ENCODE measurements at places on chromosomes 4 and X.

DNA sequence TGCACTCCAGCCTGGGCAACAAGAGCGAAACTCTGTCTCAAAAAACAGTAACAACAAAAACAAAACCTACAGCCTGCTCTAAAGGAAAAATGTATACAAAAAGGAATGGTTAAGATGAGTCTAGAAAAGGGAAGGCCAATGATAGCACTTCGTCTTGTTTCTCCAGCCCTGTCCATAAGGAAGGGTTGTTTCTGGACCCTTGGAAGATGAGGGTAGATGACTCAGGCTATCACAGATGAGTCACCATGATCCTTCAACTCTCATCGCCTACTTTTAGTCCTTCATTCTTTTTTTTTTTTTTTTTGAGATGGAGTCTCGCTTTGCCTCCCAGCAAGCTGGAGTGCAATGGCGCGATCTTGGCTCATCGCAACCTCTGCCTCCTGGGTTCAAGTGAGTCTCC is 8.8 kb downstream of the PLA2G12A start:
- no peak for DNase-seq

- no peak for DNase-seq
These were observed 406.5 kb downstream of the RPA4 start for GRCh38 chrX:97290199-97290598.

DNA sequence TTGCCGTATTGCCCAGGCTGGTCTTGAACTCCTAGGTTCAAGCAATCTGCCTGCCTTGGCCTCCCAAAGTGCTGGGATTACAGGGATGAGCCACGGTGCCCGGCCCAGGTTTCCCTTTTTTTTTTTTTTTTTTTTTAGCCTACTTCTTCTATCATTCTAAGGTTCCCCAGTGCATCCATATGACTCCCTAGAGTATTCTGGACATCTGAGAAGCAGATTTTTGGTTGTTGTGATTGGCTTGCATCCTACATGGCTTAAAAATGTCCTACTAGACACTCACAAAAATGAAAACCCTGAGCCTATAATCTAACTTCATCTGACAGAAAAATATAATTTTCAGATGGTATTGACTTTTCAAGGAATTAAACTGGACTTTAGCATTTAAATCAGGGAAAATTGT is 41.7 kb downstream of the SMIM14 start:
- DNase-seq = no peak

- no peak for DNase-seq
These were observed 186.1 kb upstream of the CASK start for GRCh38 chrX:42109428-42109827.

All from bone marrow (tissue), 2 donors.